ENCODE measurements at places on chromosomes 6 and 20. TPM values are rescaled to one million over a fixed set of nuclear protein-coding genes. Genes with fewer than 3 reads are reported as not detected.

MYLK4 gene
- not detected for total RNA-seq

BEND6 gene
- 0.90 TPM for total RNA-seq

TRPC4AP gene
- total RNA-seq: 73.0 TPM

MPC1 gene
- 13.2 TPM for total RNA-seq

TMC2 gene
- total RNA-seq: not detected

MLIP gene
- total RNA-seq: not detected

DNA sequence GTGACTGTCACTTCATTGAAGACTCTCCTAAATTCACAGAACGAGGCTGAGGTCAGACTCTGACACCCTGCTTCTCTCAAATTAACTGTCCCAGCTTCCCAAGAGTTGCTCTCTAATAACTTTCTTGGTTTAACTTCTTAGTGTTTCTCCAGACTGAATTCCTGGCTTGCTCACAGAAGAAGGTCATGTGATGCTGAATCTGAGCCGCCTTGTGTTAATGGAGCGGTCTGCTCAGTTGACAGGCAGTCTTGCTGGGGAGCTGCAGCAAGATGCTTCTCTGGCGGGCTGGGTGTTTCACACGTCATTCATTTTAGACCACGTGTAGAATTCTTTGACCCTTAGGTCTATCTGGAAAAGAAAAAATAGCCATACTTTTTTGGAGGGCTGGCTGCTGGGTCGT is 107.3 kb downstream of the FOXO3 start:
- H3K4me1 ChIP-seq: peaks cover 20% of the 10 kb centered on the region
- H3K4me3 ChIP-seq: no peak overlapping the region
- H3K27me3 ChIP-seq: no peaks in the 10 kb centered on the region

DNA sequence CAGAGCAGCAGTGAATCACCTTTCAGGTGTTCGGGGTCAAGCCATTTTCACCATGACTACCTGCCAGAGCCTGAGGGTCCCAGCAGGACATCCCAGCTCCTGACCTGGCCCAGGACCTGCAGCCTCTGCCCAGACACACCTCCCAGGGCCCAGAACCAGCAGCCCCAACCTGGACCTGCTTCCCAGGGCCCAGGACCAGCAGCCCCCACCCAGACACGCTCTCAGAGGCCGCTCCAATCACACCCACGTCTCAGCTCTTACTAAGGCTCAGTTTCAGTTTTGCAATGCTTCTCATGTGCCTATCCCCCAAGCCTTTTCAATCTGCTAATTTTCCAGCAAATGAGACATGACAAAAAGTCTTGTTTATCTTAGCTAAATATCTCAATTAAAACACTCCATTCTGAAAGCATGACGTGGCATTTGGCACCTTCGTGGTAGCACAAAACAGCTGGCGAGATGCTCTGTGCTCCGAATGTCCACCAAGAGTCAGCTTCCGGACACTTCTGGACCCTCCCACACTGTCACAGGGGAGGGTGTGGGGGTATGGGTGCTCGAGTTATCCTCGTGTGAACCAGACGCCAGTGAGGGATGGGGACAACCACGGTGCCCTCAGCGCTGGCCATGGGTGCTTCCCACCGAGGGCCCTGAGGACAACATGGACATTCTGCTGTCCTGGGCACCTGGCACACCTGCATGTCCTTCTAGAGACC is 253.2 kb downstream of the DLL1 start:
- H3K27ac ChIP-seq: no peak overlapping the region
- no peaks in the 10 kb centered on the region for H3K36me3 ChIP-seq
- DNase-seq: no peak

- H3K4me1 ChIP-seq: no peaks in the 10 kb centered on the region
- DNase-seq: no peak
- H3K4me3 ChIP-seq: no peak overlapping the region
- peaks cover 46% of the 10 kb centered on the region for H3K36me3 ChIP-seq
- no peaks in the 10 kb centered on the region for H3K27me3 ChIP-seq
- no peak overlapping the region for H3K27ac ChIP-seq
Measured at GRCh38 chr6:4039348-4039747, 39.6 kb downstream of the FAM217A start.

- peaks cover 41% of the 10 kb centered on the region for H3K27me3 ChIP-seq
- H3K4me3 ChIP-seq: peak overlapping the region; percentile 86
- H3K27ac ChIP-seq: no peak overlapping the region
- peaks cover 15% of the 10 kb centered on the region for H3K4me1 ChIP-seq
Measured at GRCh38 chr6:153130515-153131036, 506 bp downstream of the RGS17 start.

GRCh38 chr6:132607544-132608233 is 16.4 kb downstream of the TAAR2 start:
- H3K27me3 ChIP-seq: no peaks in the 10 kb centered on the region
- H3K36me3 ChIP-seq: no peaks in the 10 kb centered on the region
- no peak overlapping the region for H3K4me3 ChIP-seq

- no peaks in the 10 kb centered on the region for H3K36me3 ChIP-seq
- DNase-seq: no peak
- no peak overlapping the region for H3K27ac ChIP-seq
Measured at GRCh38 chr6:44837255-44837654, 449.7 kb downstream of the CDC5L start.

DNA sequence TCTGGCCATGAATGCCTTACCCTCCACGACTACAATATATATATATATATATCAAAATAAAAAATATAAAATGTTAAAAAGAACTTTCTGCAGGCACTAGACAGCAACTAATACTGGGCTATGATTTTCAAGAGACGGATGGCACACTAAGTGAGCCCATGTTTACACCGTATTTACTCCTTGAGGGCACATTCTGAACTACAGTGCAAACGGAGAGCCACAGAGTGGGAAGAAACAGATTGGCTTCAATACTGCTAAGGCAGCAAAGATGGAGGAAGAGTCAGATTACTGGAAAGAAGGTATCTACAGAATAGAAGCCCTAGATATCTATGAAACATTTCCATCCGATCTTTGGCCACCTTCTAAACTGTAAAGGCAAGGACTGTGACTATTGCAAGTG is 330.3 kb downstream of the HTR1B start:
- no peaks in the 10 kb centered on the region for H3K4me1 ChIP-seq
- no peaks in the 10 kb centered on the region for H3K36me3 ChIP-seq
- H3K27ac ChIP-seq: no peak overlapping the region
- DNase-seq: peak; percentile 4

GRCh38 chr6:96923871-96924493 is 546 bp upstream of the KLHL32 start:
- peak overlapping the region; percentile 87 for H3K4me3 ChIP-seq
- peaks cover 13% of the 10 kb centered on the region for H3K27me3 ChIP-seq
- no peak overlapping the region for H3K27ac ChIP-seq
- H3K4me1 ChIP-seq: no peaks in the 10 kb centered on the region
- H3K36me3 ChIP-seq: no peaks in the 10 kb centered on the region

GRCh38 chr6:54856129-54856528 is 9.6 kb downstream of the FAM83B start:
- H3K4me3 ChIP-seq: no peak overlapping the region
- no peaks in the 10 kb centered on the region for H3K36me3 ChIP-seq
- no peak overlapping the region for H3K27ac ChIP-seq

GRCh38 chr20:49166534-49167449 is 21.3 kb downstream of the STAU1 start:
- DNase-seq: no peak
- peaks cover 3% of the 10 kb centered on the region for H3K36me3 ChIP-seq
- no peaks in the 10 kb centered on the region for H3K4me1 ChIP-seq
- H3K27ac ChIP-seq: no peak overlapping the region
- H3K4me3 ChIP-seq: no peak overlapping the region

DNA sequence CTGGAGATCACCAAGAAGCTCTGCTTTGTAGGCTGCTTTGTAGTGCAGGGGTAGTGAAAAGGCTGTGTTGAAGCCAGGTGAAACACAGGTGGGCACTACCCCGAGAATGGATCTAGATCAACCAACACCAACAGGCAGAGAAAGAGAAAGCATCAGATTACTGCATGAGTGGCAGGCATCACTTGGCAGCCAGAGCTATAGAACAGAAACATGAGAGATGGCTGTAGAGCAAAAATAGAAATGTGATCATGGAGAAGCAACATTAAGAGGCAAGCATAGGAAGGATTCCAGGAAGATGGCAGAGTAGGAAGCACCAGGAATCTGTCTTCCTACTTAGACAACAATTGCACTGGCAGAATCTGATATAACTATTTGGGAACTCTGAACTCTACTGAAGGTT is 311.1 kb upstream of the TCF21 start:
- H3K27me3 ChIP-seq: no peaks in the 10 kb centered on the region
- H3K4me1 ChIP-seq: no peaks in the 10 kb centered on the region
- no peak overlapping the region for H3K4me3 ChIP-seq
- no peak overlapping the region for H3K27ac ChIP-seq

- H3K4me3 ChIP-seq: no peak overlapping the region
- H3K27me3 ChIP-seq: peaks cover 60% of the 10 kb centered on the region
- no peak overlapping the region for H3K27ac ChIP-seq
- peaks cover 13% of the 10 kb centered on the region for H3K4me1 ChIP-seq
- no peak for DNase-seq
Measured at GRCh38 chr20:1396264-1396663, 3.4 kb upstream of the FKBP1A start.

GRCh38 chr20:20229595-20229994 is 138.3 kb upstream of the INSM1 start:
- H3K4me1 ChIP-seq: peaks cover 16% of the 10 kb centered on the region
- H3K36me3 ChIP-seq: no peaks in the 10 kb centered on the region
- no peak overlapping the region for H3K4me3 ChIP-seq
- no peaks in the 10 kb centered on the region for H3K27me3 ChIP-seq

- DNase-seq: no peak
- H3K36me3 ChIP-seq: no peaks in the 10 kb centered on the region
- no peaks in the 10 kb centered on the region for H3K27me3 ChIP-seq
Measured at GRCh38 chr6:166237617-166238016, 70.0 kb upstream of the TBXT start.

- no peak for DNase-seq
- H3K27ac ChIP-seq: no peak overlapping the region
- no peaks in the 10 kb centered on the region for H3K4me1 ChIP-seq
Measured at GRCh38 chr6:47729019-47729418, 30.6 kb downstream of the ADGRF4 start.

DNA sequence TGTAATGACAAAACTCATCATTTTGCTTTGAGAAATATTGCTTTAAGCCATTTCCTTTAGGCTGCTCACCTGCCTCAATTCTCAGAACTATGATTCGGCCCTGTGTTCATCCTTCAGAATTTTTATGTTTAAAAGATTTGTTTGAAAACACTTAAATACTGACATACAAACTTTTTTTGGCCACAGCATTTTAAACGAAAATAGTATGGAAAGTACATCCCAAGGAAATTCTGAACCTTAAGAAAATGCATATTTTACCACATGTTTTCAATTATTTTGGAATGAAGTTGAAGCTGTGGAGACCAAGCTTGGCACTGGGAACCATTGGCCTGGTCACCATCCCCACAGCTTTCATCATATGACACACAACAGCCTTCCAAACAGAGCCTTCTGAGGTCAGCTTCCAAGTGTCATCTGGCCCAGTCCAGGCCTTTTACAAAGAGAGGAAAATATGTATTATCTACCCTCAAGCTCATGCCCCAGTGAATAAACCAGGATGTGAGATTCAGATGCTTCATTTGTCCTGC is 83.3 kb downstream of the SOD2 start:
- H3K36me3 ChIP-seq: no peaks in the 10 kb centered on the region
- H3K27ac ChIP-seq: no peak overlapping the region
- no peak for DNase-seq
- no peak overlapping the region for H3K4me3 ChIP-seq

DNA sequence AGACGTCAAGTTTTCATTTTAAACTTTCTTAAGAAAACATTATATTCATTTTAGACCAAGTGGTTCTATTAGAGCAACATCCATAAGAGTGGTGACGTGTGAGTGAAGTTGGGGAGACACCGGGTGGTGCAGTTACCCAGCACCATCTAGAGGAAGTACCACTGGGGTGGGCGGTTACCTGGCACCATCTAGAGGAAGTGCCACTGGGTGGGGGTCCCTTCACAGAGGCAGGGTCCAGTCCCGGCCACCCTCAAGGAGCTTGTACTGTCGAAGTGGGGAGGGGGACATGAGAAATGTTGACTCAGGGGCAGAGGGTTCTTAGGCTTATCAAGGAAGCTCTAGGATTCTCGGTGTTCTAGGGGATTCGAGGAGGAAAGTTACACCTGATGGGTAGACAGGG is 26.2 kb downstream of the PHACTR3 start:
- no peak overlapping the region for H3K4me3 ChIP-seq
- DNase-seq: no peak
- H3K36me3 ChIP-seq: no peaks in the 10 kb centered on the region
- H3K4me1 ChIP-seq: no peaks in the 10 kb centered on the region
- H3K27me3 ChIP-seq: no peaks in the 10 kb centered on the region

- peak overlapping the region; percentile 54 for H3K4me3 ChIP-seq
- H3K27ac ChIP-seq: no peak overlapping the region
- peaks cover 64% of the 10 kb centered on the region for H3K27me3 ChIP-seq
- peak; percentile 64 for DNase-seq
- peaks cover 38% of the 10 kb centered on the region for H3K4me1 ChIP-seq
Measured at GRCh38 chr20:51021067-51022025, 1.6 kb downstream of the KCNG1 start.

DNA sequence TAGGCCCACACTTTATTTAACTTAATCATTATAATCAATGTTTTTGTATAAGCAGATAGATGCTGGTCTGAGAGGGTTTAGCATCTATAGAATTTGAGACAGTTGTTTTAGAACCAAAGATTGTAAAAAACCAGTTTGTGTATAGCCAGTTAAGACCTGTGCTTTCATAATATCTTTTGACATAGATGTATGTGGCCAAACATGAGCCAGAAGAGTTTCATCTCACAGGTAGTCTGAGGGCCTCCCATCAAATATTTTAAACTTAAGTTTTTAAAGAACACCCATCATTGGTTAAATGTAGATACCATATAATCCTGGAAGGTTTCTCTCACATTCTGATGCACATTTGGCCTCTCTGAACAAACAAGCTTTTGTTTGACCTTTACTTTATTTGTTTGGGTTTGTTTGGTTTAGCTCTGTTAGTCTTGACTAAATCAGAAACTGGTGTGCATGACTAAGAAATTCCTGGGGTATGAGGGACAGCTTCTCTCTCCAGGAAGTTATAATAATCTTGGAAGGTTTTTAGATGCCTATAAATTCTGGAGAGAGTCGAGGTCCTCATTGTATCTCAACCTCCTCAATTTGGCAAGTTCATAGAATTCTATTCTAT is 58.0 kb upstream of the TMEM200A start:
- no peak for DNase-seq
- no peaks in the 10 kb centered on the region for H3K4me1 ChIP-seq
- no peaks in the 10 kb centered on the region for H3K27me3 ChIP-seq
- no peak overlapping the region for H3K4me3 ChIP-seq
- H3K36me3 ChIP-seq: no peaks in the 10 kb centered on the region

GRCh38 chr6:23498013-23498412 is 628.0 kb upstream of the NRSN1 start:
- H3K36me3 ChIP-seq: no peaks in the 10 kb centered on the region
- no peak for DNase-seq
- H3K27me3 ChIP-seq: no peaks in the 10 kb centered on the region
- no peak overlapping the region for H3K27ac ChIP-seq
- no peaks in the 10 kb centered on the region for H3K4me1 ChIP-seq
- no peak overlapping the region for H3K4me3 ChIP-seq

All from neural progenitor cell (in vitro differentiated cells).